Tibial artery (tissue), 4 donors: ENCODE measurements at places on chromosomes 12 and 14.
A peak's percentile ranks its signal among the peaks of the same experiment; 100 is the strongest.

DNA sequence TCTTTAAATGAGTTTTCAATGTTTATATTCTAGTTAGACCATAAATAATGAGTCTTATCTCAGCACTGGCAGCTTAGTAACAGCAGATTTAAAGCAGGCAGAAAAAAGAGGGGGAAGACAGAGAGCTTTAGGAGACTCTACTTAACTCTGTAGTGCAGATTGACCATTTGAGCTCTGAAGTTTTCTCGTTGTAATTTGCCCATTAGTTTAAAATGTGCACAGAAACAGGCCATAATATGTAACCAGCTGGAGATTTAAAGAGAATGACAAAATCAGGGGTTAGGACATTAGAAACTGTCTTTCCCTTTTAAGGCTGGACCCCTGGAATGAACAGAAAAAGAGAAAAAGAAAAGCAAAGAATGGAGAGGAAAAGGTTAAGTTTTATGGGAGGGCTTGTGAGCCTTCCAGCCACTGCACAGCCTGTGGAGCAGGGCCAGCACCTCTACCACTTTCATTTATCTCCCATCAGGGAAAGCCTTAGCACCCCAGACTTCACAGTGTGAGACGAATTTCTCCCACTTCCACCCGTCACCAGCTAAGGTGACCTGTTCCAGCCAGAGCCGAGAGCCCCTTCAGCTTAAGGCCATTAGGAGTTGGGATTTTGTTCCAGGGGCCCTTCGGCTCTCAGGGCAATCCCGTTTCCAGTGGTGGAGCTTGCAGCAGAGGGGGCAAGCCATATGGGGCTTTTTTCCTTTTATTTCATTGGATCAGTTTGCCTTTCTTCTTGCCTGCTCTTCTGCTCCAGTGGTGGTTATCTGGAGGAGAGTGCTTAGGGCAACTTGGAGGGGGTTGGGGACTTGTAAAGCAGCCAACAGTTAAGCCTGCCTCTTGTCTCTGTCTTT lies 8.0 kb downstream of the IL22 start:
- DNase-seq = no peak

GRCh38 chr12:41627476-41627875 lies 439.4 kb downstream of the PDZRN4 start:
- DNase-seq = no peak

GRCh38 chr12:33752854-33753253 lies 269.4 kb upstream of the ALG10 start:
- no peak for DNase-seq

- no peak for DNase-seq
These were observed 63.8 kb downstream of the RIN3 start for GRCh38 chr14:92577321-92577742.

DNA sequence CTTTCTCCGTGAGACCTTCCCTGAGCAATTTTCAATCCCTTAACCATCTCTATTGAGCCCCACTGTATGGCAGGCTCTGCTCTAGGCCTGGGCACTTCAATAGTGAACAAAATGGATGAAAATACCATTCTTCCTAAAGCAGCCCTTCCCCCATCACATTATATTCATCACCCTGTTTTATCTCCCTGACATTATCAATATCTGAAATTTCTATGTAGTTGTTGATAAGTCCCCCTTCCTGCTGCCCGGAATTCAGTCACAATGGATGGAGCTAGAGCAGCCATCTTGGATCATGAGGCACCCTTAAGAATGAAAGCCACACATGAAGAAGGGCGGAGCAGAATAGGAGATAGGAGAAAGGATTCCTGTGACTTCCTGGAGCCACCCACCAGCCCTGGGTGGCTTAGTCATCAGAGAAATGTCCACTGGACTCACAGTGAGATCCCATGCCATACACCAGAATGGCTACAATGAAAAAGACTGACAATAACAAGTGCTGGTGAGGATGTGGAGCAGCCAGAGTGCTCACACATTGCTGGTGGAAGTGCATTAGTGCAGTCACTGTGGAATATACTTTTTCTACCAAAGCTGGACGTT lies 33.9 kb downstream of the SCARB1 start:
- DNase-seq = no peak

GRCh38 chr14:104436741-104437701 lies 142.5 kb upstream of the C14orf180 start:
- peak; percentile 62 for DNase-seq

- no peak for DNase-seq
These were observed 108.2 kb upstream of the MED13L start for GRCh38 chr12:116385486-116386217.
